KG1 (cell line): ENCODE measurements at places on chromosomes 12 and 14.

- peak; percentile 56 for DNase-seq
Measured at GRCh38 chr12:131603939-131604795, 106.7 kb upstream of the SFSWAP start.

DNA sequence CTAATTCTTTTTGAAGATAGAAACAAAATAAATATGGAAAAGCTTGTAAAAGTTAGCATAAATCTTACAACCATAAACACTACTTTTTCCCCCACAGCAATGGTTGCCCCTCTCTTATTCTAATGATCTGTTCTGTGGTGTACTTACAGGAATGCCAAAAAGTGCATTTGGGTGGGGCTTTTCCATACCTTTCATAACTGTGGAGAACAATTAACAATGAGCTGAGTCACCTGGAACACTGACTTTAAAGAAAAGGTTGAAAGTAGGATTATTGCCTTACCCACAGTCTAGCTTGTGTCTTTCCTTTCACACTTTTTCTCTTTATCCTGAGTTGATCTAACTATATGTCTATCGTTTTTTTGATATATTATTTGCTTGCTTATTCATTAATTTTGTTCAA, 86.9 kb downstream of the TPH2 start:
- no peak for DNase-seq

GRCh38 chr12:2607881-2608607, 186.7 kb upstream of the FKBP4 start:
- no peak for DNase-seq

- no peak for DNase-seq
Measured at GRCh38 chr12:115811045-115811444, 466.4 kb downstream of the MED13L start.

DNA sequence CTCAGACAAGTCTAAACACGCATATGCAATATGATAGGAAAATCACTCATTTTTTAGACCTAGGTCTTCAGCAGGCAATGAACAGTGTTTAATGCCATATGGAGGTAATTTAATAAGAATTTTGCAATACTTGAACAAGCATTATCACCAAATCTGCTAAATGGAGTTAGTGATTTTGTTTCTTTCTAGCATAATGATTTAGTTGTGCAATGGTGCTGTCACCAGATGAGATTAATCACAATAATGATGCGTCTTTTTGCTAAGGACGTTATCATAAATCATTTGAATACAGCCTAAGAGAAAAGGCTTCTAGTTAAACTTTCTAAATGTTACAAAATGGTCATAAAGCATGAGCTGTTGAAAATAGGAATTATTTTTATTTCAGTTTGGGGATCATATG, 170.0 kb upstream of the SLC16A7 start:
- DNase-seq: no peak

GRCh38 chr12:114767906-114768722, 84.1 kb upstream of the TBX3 start:
- DNase-seq: no peak

DNA sequence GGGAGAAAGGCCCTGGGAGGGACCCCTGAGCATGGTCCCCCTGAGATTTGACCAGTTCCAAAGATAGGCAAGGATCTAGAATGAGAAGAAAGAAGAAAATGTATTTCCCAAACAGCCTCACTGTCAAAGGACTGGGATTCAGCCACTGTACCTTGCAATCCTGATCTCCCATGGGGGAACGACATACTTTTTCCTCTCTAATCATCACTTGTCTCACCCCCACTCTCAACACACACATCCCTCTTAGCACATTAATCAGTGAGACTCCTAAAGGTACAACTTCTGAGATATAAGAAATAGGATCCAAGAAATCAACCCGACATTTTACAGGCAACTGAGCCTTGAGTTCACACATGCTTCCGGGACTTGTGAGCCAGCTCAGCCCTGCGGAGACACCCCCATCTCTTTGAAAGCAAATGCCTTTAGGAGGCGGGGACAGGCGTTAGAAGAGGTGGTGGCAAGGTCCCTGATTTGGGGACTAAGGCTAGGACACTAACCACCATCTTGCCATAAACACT, 1.4 kb downstream of the MAP3K9 start:
- DNase-seq: no peak

- DNase-seq: no peak
Measured at GRCh38 chr12:41661141-41661765, 473.1 kb downstream of the PDZRN4 start.

DNA sequence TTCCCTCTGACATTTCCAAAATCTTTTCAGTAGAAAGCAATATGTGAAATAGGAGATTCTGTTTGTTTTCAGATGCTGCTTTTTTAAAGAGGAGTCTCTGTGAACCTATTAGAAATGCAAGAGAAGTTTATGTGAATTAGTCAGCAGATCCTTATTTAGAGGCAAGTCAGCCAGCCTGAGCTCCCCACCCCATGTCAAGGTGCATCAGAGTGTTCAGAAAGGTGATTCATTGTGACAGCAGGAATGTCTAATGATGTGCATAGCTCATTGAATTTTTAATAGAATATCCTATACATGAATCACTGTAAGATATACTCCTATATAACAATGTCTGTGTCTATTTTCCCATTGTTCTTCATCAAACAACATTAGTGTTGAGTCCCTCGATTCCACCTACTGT, 1222.4 kb upstream of the USP15 start:
- no peak for DNase-seq

GRCh38 chr14:34355584-34356263, 106.3 kb downstream of the SPTSSA start:
- DNase-seq: no peak

DNA sequence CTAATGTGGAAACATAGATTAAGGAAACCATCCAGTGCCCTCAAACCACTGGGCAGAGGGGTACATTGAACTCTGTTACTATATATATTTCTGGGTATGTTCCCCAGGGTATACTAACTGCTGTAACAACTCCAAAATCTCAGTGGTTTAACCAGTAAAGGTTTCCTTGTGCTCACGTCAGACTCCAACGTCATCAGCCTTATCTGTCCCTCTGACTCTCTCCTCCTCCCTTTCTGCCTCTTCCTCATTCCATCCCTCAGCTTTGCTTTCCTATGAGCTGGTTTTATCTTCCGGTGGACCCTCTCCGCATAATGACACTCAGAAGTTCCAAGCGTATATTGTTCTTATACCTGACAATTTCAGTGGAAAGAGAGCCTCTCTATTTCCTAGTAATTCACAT, 21.2 kb upstream of the SMCO2 start:
- no peak for DNase-seq

GRCh38 chr12:6275928-6276887, 34.3 kb upstream of the PLEKHG6 start:
- DNase-seq: no peak

- DNase-seq: no peak
Measured at GRCh38 chr12:6923003-6923732, 4.6 kb upstream of the ATN1 start.

DNA sequence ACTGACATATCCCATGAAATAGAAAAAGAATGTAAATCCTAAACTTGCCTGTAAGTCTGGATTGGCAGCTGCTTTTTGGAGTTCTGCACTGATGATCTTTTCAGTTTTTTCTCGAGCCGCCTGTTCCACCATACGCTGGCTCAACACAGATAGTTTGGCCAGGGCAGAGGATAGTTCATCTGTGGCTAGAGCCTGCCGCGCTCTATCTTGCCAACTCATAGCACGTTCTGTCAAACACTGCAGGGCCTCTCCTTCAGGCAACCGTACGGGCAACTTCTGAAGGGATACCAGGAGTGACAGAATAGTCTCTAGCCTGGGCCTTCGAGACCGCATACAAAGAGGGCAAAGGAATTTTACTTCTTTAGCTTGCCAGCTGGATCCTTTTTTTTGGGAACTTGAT, 44.8 kb upstream of the SLC6A13 start:
- no peak for DNase-seq

- no peak for DNase-seq
Measured at GRCh38 chr12:127745469-127746212, 521.3 kb upstream of the TMEM132C start.

DNA sequence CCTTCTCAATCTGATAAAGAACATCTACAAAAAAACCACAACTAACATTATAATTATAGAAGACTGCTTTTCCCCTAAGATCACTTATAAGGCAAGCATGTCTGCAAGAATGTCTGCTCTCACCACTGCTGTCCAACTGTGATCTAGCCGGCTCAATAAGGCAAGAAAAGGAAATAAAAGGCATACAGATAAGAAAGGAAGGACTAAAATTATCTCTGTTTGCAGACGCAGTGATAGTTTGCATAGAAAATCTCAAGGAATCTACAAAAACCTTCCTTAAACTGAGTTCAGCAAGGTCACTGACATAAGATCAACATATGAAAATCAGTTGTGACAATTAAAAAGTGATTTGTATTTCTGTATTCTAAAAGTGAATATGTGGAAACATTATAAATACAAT, 138.0 kb upstream of the EGLN3 start:
- no peak for DNase-seq

- no peak for DNase-seq
Measured at GRCh38 chr12:66446276-66446675, 144.0 kb downstream of the HELB start.

DNA sequence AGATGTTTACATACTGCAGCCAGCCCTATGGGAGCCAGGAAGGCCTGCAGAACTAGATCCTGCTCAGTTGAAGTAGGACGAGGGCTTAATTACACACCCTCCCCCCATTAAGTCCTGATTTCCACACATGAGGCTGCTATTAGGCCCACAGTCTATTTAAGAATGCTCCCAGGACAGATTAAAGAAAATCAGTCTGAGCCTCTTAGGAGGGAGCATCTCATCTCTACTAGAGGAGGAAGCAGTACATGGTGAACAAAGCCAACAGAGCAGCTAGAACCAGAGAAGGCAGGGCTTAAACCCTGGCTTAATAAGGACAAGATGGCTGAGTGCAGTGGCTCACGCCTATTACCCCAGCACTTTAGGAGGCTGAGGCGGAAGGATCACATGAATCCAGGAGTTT, 55.8 kb upstream of the ARHGAP5 start:
- no peak for DNase-seq

GRCh38 chr12:27342536-27342935, 9.9 kb downstream of the BMAL2 start:
- no peak for DNase-seq

GRCh38 chr14:101552786-101553231, 8.5 kb upstream of the DIO3 start:
- DNase-seq: no peak

- DNase-seq: no peak
Measured at GRCh38 chr12:48286665-48287064, 64.1 kb downstream of the ZNF641 start.

DNA sequence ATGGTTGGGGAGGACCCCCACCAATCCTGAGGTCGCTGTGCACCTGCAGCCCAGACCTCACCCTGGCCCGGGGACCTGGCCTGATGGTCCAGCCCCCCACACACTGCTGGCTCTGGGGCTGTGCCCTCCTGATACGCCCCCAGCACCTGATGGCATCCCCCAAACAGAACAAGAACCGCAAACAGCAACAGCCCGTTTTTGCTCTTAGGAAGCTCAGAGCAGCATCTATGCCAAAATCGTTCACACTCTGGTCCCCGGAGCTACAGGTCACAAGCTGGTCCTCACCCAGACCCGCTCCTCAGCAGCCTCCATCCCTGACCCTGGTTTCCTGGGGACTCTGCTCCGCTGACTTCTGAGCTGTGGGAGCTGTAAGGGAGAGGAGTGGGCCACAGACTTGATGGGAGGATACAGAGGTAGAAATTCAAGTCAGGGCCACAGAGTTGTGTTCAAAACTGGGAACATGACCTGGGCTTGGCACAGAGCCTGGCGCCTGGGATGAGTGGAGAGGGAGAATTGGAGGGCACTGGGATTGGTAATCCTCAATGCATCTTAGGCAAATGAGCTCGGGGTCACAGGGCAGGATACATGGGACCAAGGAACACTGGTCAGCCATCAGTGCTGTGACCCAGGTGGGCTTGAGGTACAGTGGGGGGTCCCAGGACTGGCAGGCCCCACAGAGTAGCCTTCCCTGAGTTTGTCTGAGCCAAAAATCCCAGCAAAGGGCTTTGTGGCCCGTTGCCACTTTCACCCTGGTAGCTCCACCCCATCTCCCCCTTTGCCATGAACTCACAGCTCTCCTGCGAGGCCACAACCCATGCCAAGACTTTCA, 170.9 kb upstream of the RTL1 start:
- no peak for DNase-seq

- DNase-seq: no peak
Measured at GRCh38 chr12:19430988-19431387, 8.3 kb upstream of the AEBP2 start.

DNA sequence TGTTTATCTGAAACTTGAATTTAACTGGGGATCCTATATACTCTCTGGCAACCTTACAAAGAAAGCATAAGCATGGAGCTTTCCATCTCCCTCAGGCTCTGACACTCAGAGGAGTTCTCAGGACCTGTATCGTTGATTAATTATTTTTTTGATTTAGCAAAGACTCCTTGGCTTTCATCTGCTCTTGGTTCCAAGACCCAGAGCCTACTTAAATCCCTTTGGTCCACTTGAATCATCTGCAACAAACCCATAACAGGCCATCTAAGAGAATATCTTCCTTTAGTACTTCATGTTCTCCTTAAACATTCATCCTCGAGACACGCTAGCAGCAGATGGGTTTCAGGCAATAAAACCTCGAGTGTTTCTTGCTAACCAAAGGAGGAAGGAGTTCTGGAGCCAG, 85.4 kb downstream of the ZFP36L1 start:
- DNase-seq: no peak

- DNase-seq: no peak
Measured at GRCh38 chr12:47039756-47040155, 39.7 kb upstream of the PCED1B start.

- DNase-seq: no peak
Measured at GRCh38 chr14:64812412-64812811, 67.3 kb downstream of the SPTB start.

DNA sequence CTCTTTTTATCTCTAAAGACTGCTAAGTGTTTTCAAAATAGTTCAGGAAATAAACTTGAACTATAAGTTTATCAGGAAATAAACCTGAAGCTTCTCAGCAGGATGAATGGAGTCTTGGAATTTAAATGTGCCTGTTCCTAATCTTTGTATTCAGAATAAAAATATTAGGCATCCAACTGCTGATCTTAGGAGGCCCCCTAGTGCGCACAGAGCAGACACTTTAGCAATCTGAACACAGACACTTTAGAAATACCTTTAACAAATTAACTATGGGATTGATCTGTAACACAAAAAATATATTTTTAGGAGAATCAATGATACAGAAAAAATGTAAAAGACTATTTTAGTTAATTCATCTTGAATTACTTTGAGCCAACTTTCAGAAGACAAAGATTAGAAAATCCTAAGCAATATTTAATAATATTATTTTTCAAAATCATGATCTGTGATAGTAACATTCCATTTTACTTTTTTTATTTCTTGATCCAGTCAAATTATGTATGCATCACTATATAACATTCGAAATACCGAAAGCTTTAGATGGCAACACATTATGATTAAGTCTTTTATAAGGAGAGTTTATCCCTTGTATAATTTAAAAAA, 80.9 kb downstream of the SLC41A2 start:
- no peak for DNase-seq

DNA sequence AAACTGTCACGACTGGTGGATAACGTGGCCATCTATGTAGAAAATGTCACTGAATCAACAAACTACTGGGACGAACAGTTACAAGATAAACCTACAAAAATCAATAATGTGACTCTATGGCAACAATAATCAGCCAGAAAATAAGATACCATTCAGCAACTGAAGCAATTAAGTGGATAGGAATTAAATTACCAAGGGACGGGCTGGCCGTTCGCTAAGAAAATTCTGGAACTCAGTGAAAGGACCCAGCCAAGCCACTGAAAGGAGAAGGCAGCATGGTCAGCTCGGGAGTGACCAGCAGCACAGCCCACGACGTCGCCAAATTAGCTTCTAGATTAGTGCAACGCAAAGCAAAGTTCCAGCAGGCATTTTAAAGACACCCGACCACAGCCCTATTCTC, 33.6 kb upstream of the TMEM179 start:
- no peak for DNase-seq

- DNase-seq: no peak
Measured at GRCh38 chr12:47488888-47489287, 216.9 kb downstream of the RPAP3 start.
